ENCODE measurements at places on chromosomes 3 and 15.

GRCh38 chr15:29065571-29065970 lies 179.8 kb downstream of the APBA2 start:
- DNase-seq = no peak

DNA sequence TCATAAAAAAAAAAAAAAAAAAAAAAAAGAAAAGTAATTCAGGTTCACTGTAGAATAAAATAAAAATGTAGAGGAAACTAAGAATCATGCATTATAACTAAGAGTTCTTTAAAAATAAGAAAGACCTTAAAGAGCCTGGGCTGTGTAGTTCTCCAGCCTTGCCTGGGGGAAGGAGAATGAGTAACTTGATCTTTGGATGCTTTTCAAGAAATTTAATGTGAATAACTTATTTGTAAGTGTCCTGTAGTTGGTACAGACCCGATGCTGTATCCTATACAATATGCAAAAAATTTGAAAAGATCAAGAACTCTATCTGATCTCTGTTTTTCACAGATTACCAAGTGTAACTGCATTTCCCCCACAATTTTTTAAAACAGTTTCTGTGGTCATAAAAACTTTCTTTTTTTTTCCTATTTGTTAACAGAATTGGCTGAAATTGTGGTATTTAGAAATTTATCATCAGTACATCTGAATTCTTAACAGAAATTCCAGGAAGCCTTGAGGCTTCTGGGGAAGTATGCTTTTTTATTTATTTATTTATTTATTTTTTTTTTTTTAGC lies 195.3 kb downstream of the THRB start:
- DNase-seq = no peak

DNA sequence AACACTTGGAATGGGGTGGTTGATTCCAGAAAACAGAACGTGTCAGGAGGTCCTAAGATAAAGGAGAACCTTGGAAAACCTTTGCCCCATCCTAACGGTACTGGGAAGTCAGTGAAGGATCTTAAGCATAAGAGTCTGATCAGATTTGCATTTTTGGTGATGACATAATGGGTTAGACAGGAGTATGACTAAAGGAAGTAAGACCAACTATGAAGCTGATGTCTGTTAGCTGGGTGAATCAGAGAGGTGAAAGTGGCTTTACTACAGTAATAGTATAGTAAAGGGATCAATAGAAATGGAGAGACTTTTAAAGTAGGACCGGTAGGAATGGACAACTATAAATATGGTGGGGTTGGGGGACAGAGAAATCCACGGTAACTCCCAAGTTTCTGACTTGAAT lies 12.6 kb downstream of the GTF2A2 start:
- no peak for DNase-seq

DNA sequence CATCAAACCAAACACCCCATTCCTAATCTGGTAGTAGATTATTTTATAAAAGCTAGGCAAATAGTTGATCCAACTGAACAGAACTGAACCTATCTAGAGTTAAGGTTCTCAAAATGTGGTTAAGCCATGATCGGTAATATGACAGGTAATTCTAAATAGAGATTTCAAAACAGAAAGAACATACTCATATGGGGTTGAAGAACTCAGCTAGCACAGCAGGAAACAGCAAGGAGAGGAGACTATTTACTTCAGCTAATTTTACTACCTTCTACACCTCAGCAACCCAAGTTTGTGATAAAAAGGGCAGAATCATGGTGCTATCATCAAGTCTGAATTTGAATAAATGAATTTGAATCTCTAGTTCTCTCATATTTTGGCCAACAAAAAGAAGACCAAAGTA lies 11.8 kb downstream of the CD47 start:
- DNase-seq = no peak

DNA sequence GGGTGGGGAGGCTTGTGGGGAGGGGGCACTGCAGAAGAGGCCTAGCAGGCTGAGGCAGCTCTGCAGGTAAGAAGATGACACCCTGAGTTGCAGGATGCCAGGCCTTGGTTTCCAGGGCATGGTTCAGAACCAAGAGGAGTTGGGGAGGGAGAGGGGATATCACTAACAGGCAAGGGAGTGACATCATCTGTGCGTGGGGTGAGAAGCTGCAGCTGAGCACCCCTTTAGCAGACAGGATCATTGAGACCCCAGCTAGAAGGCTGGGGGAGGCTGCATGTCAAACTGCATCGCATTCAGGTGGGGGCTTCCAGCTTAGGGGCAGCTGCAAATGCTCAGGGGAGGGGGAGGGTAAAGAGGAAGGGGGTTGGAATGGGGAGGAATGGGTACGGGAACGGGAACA lies 23.0 kb downstream of the CACNA2D2 start:
- no peak for DNase-seq

DNA sequence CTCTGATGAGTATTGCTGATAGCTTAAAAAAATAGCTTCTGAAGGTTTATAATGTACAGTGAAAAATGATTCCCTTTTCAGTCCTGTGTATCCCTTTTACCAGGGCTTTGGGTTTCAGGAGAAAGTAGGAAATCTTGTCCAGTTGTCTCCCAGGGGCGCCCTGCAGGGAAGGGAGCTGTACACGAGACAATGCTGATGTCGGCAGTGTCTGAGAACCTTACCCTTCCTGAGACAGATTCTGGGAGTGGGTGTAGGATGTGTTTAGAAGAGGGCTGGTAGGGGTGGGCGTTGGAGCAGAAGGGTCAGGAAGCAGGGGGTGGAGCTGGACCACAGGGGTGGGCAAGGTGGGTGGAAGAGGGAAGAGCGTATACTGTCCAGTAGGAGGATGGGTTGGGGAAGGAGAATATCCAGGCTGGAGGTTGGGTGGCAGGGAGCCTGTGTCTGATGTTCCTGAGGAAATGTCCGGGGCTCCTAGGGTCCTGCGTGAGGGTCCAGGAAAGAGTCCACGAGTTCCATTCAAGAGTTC lies 5.6 kb downstream of the THPO start:
- no peak for DNase-seq

- peak; percentile 4 for DNase-seq
These were observed 62.7 kb upstream of the CD47 start for GRCh38 chr3:108153451-108153981.

- DNase-seq = no peak
These were observed at the start of gene PAQR9 for GRCh38 chr3:142963516-142964448. Gene PAQR9, minus strand, starts transcription at chr3:142963674. Its CDS starts 338 bp downstream, at chr3:142963336.

- DNase-seq = no peak
These were observed 82.5 kb downstream of the TOP2B start for GRCh38 chr3:25582242-25582641.

- DNase-seq = no peak
These were observed 152.6 kb downstream of the LPP start for GRCh38 chr3:188306435-188307005.

- no peak for DNase-seq
These were observed 232.0 kb upstream of the HES1 start for GRCh38 chr3:193903966-193904365.

GRCh38 chr3:46375218-46375617 lies 4.5 kb downstream of the CCR5 start:
- no peak for DNase-seq

GRCh38 chr3:14774431-14774830 lies 44.3 kb upstream of the FGD5 start:
- DNase-seq = no peak

DNA sequence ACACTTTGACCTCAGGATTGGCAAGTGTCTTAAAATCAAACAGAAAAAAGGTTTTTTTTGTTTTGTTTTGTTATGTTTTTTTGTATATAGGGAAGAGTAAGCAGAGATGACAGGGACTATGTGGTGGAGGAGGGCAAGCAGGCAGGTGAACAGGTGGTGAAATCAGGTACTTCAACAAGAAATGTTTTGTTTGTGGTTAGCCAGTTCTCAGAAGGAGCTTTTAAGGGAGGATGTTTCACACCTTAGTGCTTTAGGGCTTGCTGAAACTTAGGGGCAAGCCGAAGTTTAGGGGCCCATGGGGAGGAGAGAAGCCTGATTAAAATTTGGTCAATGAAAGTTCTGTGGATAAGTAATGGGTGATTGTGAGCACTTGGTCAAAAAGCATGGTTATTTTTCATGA lies 370.7 kb upstream of the SLCO3A1 start:
- no peak for DNase-seq

DNA sequence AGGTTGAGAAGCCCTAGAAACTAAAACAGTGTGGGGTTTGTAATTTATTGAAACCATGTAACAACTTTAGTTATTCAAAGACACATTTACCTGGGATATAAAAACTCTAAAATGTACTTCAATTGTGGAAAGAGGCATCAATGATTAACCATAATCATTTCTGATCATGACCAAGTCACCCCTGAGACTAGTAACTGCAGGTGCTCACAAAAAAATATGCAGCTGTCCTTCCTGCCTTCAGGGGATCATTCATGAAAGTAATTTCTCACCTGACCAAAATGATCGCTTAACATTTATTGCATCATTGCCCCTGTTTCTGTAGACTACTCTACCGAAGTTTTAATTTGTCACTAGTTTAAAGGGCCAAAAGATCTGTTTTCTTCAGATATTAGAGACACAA lies 9.0 kb downstream of the ACP3 start:
- DNase-seq = no peak

DNA sequence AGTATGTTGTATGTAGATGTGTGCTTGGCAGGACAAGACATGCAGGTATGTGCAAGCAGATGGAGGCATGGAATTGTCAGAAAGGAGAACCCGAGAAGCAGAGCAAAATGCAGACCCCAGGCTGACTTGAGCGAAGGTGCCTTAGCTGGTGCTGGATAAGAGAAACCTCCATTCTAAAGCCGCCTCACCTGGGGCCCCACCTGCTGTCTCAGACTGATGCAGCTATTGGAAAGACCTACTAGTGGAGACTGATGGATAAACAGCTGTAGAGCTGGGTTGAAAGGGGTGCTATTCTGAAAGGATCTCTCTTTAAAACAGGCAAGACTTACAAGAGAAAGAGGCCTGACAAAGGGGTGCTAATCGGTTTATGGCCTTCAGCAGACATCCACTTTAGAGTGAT lies 86.2 kb downstream of the EPHB1 start:
- DNase-seq = no peak

DNA sequence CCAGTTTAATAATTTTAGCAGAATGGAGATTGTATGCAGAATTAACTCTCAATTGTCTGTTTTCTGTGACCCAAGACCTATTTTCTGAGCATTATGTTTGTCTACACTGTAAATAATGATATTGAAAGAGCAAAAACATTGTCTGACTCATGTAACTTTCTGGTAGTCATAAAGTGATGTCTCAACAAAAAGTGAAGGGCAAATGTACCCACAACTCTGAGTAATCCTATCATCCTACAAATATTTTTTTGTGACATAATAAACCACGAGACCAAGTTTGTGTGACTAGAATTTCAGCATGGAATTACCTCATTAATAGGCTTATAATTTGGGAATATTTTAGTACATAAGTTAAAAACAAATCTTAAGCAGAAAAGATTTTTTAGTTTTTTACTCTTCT lies 15.4 kb upstream of the ABHD10 start:
- DNase-seq = no peak

DNA sequence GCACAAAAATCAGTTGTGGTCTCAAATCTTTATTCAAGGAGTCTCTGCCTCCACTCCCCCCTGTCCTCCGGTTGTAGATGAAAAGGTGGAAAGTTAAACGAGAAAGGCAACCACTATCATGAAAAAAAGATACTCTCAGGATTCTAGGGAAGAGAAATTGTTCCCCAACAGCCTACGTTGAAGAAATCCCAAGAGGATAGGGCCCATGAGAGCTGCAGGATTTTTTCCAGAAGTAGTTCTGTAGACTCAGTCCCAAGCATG lies 14.3 kb downstream of the ZIC1 start:
- DNase-seq = no peak
